ENCODE measurements at places on chromosomes 5 and 9. TPM values are rescaled to one million over a fixed set of nuclear protein-coding genes. Genes with fewer than 3 reads are reported as not detected.

DNA sequence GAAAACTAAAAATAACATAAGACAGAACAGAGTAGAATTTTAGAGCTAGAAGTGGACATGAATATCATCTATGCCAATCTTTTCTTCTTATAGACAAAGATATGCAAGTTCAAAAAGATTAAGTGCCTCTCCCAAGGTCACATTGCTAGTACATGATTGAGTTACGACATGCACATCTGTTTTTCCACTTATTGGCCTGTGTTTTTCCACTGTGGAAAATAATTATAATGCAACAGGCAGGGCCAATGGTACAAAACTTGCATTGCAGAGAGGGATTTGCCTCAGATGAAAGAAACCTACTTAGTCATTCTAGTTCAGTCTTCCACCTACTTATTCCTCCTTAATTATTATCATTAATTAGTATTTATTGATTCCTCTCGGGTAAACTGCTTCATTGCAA, 407.8 kb upstream of the SGCD start:
- H3K36me3 ChIP-seq = no peaks in the 10 kb centered on the region
- H3K27me3 ChIP-seq = no peaks in the 10 kb centered on the region
- no peaks in the 10 kb centered on the region for H3K4me1 ChIP-seq

DNA sequence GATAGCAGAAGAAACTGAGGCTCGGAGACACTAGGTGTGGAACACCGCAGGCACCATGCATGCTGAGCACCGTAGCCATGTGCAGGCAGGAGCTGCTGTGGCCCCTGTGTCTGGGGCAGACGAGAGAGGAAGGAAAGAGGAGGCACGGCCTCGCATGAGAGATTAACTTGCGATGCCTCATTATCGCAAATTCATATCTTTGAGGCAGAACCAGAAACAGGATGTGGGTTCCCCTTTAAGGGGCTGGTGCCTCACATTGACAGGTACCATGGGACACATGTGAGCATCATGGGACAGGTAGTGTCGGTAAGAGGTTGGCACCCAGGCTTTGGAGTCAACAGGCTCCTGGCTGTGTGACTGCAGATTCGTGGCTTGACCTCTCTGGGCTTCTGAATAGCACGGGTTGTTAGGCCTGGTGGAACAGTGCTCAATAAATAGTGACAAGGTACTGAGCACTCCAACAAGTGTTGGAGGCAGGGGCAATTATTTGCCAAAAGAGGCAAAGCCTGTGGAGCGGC, 40.8 kb downstream of the NAIF1 start:
- H3K4me1 ChIP-seq = peaks cover 93% of the 10 kb centered on the region
- peaks cover 9% of the 10 kb centered on the region for H3K36me3 ChIP-seq
- H3K27me3 ChIP-seq = no peaks in the 10 kb centered on the region
- H3K4me3 ChIP-seq = peak overlapping the region; percentile 81
- peak overlapping the region; percentile 98 for H3K27ac ChIP-seq

DNA sequence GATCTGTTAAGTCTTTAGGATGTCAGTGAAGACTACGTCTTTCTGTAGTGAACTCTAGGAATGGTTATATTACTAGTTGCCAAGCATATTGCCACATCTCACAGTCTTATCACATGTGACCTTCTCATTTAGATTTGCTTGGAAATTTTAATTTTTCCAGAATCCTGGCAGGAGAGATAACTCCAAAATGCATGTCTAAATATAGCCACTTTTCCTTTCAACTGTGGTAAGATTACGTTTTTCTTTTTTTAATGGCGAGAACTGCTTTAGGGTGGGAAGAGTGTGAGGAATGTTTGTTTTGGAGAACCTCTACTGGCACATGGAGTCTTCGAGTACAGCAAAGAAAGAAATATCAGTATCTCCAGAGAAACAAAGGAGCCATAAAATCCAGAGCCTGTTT, 91.7 kb upstream of the ADAMTSL1 start:
- no peaks in the 10 kb centered on the region for H3K36me3 ChIP-seq
- H3K27ac ChIP-seq = no peak overlapping the region
- H3K4me3 ChIP-seq = no peak overlapping the region
- DNase-seq = no peak
- H3K27me3 ChIP-seq = no peaks in the 10 kb centered on the region

Gene NME5
- not detected for total RNA-seq

DNA sequence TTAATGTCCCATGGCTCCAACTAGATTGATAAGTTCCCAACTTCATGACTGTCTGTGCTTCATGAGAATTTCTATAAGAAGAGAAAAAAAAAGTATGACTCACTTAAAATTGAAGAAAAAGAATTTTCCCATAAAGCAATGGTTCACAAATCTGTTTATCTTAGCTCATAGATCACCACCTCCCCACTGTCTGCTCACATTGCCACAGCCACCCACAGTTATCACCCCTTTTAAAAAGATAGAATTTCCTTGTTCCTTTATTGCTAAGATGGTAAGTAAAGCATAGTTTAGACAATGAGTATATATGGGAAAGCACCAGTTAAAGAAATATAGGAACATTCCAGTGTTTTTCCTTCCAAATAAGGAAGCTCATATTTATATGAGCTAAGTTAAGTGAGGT, 67.1 kb downstream of the ALDH7A1 start:
- peaks cover 6% of the 10 kb centered on the region for H3K27me3 ChIP-seq
- no peaks in the 10 kb centered on the region for H3K36me3 ChIP-seq
- DNase-seq = no peak
- H3K27ac ChIP-seq = no peak overlapping the region

Gene TRMO
- total RNA-seq = 26.6 TPM

Gene ZNF883
- total RNA-seq = 0.35 TPM

Gene ARSK
- 5.1 TPM for total RNA-seq

DNA sequence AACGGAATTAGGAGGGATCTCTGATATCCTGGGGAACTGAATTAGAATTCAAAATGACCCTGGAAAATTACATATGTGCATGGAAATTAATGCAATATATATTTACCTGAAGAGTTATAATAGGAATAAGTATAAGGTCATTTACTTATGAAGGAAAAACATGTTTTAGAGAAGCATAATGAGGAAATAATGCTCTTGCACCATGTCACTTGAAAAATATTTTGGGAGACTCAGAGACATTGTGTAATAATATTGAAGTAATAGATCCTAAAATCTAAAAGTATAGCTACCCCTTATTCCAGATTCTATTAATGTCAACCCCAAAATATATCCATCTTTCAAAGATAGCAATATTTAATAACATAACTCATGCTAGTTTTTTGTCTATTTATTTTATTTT, 28.4 kb downstream of the SPZ1 start:
- peaks cover 3% of the 10 kb centered on the region for H3K4me1 ChIP-seq
- no peak overlapping the region for H3K4me3 ChIP-seq
- no peaks in the 10 kb centered on the region for H3K36me3 ChIP-seq
- H3K27me3 ChIP-seq = peaks cover 2% of the 10 kb centered on the region

DNA sequence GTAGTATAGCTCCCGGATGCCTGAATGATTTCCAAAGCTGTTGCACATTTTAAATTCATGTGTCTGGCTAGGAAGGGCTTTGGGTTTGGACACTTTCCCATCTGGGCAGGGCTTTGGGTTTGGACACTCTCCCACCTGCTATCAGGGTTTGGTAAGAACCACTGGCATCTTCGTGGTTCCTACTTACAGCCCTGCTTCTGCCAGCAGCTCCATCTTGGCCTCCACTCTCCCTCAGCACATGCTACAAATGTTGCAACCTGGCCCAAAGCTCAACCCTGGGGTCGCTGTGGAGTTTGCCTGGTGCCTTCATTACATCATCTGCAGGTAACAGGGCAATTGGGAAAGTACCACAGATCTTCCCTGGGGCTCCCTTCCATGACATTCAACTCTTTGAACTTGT, 3.5 kb downstream of the TMCO6 start:
- peaks cover 59% of the 10 kb centered on the region for H3K4me1 ChIP-seq
- H3K27ac ChIP-seq = no peak overlapping the region
- no peak for DNase-seq
- peaks cover 35% of the 10 kb centered on the region for H3K36me3 ChIP-seq
- H3K27me3 ChIP-seq = no peaks in the 10 kb centered on the region

Gene FOXD4L6
- not detected for total RNA-seq

Measured in activated CD4-positive, alpha-beta T cell treated with anti-CD3 and anti-CD28 coated beads, Interleukin-2, amount 10 ng/mL, durations not matched to agents 7 days and 5 days (primary cell).